ENCODE measurements at places on chromosomes 5 and 9.
A peak's percentile ranks its signal among the peaks of the same experiment; 100 is the strongest.

GRCh38 chr9:93111371-93112115 lies 15.5 kb downstream of the CARD19 start:
- DNase-seq = no peak

- no peak for DNase-seq
Observed at GRCh38 chr9:126225611-126226609, 100.7 kb upstream of the MVB12B start.

DNA sequence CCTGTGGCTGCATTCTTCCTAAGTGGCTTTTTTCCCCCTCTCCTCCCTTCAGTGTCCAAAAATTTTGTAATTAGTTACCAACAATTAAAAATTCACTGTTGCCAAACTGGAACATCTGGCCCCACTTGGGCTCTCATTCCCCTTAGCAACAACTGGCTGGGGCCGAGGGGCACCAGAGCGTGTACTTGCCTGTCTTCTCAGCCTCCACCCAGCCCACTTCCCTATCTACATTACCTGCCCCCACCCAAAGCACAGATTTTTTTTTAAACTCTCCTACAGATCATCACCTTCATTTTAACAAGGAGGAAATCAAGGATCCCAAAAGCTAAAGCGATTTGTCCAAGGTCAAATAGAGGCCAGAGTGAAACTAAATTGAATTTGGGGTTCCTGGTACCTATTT lies 278.8 kb downstream of the EBF1 start:
- DNase-seq = no peak

DNA sequence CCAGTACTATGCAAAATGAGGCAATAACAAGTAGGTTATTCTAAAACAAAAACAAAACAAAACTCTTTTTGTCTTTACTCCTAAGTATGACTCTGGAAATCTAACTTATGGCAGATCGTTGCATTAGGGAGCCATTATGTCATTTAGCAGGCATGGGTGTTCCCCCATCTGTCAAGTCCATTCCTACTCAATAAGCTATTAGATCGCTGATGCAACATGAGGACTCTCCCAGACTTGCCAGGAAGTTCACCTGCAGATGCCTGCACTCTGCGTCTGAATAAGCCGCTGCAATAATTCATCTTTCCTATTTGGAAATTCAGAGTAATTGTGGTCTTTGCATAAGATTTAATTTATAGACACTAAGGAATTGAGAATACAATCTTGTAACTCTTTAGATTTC lies 585.0 kb downstream of the KIF4B start:
- no peak for DNase-seq

- no peak for DNase-seq
Observed at GRCh38 chr9:82334286-82334685, 345.7 kb downstream of the SPATA31D1 start.

DNA sequence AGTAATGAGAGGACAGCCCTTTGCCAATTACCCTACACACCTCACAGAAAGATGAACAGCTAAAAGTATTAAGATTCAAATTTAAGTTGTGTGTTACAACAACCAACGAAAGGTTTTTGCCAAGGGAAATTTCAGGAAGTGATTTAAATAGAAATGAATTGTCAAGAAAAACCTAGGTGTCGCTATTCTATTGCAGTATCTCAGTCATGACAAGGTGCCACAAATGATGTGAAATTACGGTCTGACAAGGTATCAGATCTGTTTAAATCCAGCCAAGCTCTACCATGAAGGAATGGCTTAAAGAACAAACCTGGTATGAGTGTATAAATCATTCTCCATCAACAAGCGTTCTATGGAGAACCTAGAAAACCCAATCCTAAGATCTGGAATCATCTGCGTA lies 189.7 kb downstream of the ATPSCKMT start:
- no peak for DNase-seq

GRCh38 chr9:80223897-80224296 lies 652.1 kb downstream of the TLE4 start:
- DNase-seq = no peak

DNA sequence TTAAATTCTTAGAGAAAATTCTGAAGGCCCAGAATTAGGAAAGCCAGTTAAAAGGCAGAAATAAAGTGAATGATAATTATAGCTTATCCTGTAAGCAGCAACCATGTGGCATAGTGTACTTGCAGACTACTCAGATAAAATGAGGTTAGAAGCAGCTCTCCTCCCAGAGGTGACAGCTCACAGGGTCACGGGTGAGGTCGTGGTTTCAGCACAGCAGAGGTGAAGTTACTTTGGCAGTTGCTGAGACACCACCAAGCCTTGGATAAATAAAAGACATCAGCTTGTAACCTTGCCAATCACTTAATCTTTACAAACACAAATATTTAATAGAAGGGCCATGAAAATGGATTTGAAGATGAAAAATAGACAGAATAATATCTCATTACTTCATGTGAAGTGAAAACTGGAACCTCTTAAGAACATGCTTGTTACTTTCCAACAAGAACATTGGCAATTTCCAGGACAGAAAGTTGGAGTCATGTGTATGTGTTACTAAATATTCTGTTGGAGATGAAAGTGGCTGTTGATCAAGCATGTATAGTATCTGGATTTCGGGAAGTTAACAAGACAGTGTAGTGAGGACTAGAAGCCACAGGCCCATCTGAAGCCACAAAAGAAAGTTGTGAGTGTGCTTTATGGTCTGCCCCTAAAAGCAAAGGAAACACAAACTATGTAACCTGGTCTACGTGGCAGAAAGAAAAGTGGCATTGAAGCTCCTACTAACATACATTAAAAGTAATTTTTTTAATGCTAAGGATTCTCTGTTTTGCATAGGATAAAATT lies 134.4 kb downstream of the ERCC6L2 start:
- no peak for DNase-seq

- DNase-seq = no peak
Observed at GRCh38 chr5:72722792-72723452, 93.5 kb upstream of the TNPO1 start.

DNA sequence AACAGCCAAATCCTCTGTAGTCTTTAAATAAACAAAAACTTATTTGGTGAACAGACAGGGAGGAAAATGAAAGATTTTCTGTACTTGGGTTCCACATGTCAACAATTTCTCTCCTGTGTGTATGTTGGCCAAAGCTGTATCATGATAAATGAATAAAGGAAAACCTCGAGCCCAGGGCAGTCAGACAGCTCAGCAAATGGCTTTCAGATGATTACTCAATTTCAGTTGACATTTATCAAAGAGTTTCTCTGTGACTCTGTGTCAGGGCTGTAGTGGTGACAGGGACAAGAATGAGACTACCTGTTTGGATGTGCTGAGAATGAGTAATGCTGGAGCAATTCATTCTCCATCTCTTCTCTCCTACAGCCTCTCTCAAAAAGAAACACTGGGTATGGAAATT lies 45.7 kb upstream of the PTGS1 start:
- no peak for DNase-seq

GRCh38 chr9:85630676-85631075 lies 111.1 kb downstream of the AGTPBP1 start:
- DNase-seq = no peak

GRCh38 chr5:61840361-61840760 lies 465.6 kb upstream of the KIF2A start:
- DNase-seq = peak; percentile 33

GRCh38 chr9:99255651-99256050 lies 33.6 kb downstream of the SEC61B start:
- DNase-seq = no peak

GRCh38 chr9:21995666-21996398 lies 1.2 kb downstream of the CDKN2B-AS1 start:
- no peak for DNase-seq

- no peak for DNase-seq
Observed at GRCh38 chr5:17882760-17883488, 248.7 kb downstream of the TAF11L14 start.

GRCh38 chr9:114303977-114304376 lies 18.9 kb upstream of the ORM1 start:
- no peak for DNase-seq

- DNase-seq = peak; percentile 71
Observed at GRCh38 chr9:37938121-37938891, 34.4 kb upstream of the SLC25A51 start.

GRCh38 chr5:76701298-76701697 lies 14.6 kb upstream of the F2R start:
- no peak for DNase-seq

DNA sequence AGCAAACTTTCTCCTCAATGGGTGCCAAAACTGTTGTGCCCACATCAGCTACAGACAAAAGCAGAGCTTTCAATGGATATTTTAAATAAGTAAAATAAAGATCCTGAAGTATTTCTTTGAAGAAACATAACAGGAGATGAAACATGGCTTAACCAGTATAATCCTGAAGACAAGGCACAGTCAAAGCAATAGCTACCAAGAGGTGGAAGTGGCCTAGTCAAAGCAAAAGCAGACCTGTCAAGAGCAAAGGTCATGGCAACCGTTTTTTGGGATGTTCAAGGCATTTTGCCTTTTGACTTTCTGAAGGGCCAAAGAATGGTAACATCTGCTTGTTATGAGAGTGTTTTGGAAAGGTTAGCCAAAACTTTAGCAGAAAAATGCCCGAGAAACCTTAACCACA lies 77.9 kb downstream of the ANXA1 start:
- no peak for DNase-seq

DNA sequence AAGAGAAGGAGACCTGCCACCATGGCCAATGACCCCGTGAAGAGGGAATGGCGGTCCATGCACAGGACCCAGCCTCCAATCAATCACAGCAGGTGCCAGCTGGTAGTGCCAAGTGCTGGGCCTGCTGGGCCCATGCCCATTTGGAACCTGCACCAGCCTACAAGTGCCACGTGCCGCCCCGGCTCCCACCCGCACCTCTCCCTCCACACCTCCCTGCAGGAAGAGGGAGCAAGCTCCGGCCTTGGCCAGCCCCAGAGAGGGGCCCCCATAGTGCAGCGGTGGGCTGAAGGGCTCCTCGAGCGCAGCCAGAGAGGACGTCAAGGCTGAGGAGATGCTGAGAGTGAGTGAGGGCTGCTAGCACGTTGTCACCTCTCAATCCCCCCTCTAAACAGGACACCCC lies 37.8 kb upstream of the NPR3 start:
- no peak for DNase-seq

DNA sequence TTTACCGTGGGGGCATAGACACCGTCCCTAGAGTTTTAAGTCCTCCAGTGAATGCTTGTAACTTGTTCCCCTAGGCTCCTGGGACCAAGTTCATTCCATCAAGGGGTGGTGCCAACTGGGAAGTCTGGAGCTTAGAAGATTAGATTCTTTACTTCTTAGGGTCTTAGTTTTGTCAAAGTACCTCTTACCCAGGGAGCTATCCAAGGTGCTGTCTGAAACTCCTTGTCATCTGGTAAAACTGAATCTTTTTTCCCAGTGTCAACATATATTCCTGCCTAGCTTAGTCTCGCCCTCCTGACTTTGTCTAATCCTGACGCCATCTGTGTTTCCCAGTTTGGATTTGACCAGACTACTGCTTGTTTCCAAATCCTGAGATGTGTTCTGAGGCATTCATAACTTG lies 41.6 kb downstream of the MAMDC2 start:
- DNase-seq = peak; percentile 70

GRCh38 chr5:134651531-134651930 lies 2.9 kb downstream of the SEC24A start:
- no peak for DNase-seq

DNA sequence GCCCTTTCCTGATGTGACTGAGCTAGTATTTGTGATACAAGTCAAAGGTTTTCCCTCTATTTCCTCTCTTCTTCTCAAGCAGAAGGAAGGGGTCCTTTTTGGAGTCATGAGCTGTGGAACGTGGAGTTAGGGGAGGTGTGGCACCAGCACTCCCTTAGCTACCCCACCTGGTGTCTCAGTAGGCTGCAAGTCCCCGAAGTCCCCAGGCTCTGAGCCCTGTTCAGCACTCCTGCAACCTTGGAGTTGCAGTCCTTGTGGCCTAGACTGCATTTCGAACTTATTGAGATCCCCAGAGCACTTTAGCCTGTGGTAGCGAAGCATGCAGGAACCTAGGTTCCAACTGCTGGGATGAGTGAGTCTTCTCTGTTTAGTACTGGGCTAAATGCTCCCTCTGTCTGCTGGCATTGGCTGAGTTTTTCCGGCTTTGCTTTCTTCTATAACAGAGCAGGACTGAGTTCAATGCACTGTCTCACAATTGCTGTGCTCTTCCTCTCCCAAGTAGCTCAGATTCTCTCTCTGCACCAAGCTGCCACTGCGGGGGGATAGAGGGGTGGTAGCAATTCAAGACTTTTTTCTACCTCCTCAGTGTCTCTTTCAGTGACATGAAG lies 600.7 kb upstream of the CDH9 start:
- no peak for DNase-seq

Data from eye (tissue), 1 donor.